HCT116 (cell line): ENCODE measurements at places on chromosomes 3 and 15.

DNA sequence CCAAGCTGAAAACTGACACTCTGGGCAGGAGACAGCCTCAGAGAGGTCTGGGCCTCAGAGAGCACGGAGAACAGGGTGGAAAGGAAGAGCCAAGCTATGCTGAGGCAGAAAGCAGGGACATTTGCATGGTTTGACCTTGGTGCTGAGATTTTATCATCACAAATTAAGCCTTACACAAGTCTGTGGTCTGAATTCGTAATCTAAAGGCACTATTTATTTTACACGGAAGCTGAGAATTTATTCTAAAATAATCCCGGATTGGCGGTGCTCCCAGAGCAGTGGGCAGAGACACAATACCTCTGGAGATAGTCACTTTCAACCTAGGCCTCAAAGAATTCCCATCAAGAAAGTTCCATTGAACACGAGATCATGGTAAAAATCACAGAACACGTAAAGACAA lies 47.5 kb downstream of the CFAP92 start:
- no peak for DNase-seq

DNA sequence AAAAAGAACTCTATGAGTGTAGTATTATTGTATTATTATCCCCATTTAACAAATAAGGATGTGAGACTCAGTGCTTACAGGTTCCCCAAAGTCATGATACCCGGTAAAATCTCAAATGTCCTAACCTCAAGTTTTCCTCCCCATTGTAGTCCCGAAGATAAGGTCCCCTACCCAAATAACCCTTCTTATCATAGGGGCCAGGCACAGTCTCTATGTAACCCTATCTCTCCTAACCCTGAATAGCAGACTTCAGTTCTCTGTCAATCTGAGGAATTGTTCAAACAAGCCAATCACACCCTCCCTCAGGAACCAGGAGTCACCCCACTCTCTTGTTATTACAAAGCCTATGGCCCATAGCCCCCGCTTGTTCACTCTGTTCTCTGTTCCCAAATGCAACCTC lies 10.5 kb upstream of the SUSD5 start:
- DNase-seq: no peak

- peak; percentile 16 for DNase-seq
These were observed 1.1 kb downstream of the VGLL4 start for GRCh38 chr3:11642431-11643191.

GRCh38 chr3:32819551-32820348 lies 2.0 kb downstream of the TRIM71 start:
- no peak for DNase-seq

DNA sequence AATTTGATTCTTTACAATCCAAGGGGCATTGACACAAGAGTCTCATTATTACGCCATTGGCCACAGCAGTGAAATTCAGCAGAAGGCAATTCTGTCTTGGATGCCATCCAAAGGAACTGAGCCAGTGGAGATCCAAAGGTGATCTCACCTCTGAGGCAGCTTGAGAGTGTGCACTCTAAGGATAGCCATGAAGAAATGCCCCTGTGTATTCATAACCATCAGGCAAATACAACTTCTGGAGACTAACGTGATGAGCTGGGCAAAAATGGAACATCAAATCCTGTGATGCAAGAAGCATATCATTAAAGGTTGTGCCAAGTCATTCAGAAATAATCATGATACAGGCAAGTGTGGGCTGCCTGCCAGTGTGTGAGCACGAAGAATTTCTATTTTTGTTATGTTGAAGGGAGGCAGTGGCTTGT lies 41.4 kb downstream of the ROBO2 start:
- DNase-seq: no peak

GRCh38 chr3:126415661-126416591 lies 21.2 kb downstream of the CFAP100 start:
- DNase-seq: no peak

- no peak for DNase-seq
These were observed 46.3 kb downstream of the EBLN2 start for GRCh38 chr3:73107676-73108187.

DNA sequence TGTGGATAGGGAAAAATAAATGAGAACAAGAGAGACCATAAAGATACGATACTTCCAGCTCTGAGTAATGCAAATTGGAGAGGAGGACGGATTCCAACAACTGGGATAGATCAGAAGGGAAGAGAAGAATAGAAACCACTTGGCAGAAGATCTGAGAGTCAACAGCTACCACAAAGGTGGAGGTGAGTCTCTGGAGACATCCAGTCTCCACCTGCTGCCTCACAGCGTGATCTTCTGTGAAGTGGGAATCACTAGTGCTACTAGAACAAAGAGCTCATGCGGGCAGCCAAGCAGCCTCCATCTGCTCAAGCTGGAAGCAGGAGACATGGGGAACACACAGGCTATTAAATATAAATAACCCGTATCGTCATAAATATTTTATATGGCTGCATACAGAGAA lies 558.5 kb upstream of the CFAP20DC start:
- no peak for DNase-seq

- DNase-seq: no peak
These were observed 25.4 kb downstream of the COMMD2 start for GRCh38 chr3:149726716-149727407.

DNA sequence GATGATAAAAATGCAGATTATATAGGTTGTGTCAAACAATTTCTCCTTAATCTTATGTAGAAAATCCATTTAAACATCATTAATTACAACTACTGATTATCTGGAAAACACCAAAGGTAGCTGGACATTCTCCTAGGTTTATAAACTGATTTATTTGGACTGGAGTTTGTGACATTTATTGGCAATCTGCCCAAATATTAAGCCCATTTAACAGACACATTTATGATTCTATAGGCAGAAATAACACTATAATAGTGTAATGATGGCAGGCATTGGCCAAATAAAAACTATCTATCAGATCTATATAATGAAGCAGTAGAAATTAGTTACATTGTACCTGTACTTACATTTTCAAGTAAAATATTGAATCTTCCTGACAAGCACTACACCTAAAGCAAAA lies 117.8 kb downstream of the TFDP2 start:
- DNase-seq: no peak

DNA sequence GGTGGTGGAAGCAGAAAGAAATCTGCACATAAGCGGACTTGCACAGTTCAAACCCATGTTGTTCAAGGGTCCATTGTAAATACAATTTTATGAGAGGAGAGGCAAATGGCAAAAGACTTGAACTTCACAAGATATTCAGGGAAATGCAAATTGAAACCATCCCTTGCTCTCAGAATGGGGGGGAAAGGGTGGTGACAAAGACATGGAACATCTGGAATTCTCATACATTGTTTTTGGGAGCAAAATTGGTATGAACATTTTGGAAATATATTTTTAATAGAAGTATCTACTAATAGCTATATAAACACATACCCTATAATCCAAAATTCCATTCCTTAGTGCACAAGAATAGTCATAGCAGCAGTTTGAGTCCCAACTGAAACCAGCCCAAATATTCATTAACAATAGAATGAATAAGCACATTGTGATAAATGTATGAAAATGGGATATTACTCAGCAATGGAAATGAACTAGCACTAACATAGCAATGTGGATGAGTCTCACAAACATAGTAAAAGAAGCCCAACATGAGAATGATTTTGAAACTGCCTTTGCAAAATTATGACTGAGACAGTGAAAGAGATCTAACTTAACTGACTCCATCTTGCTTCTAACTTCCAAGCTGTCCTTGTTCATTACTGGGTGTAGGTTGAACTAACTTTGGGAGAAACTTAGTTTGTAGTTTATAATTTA lies 77.2 kb downstream of the CD200R1L start:
- no peak for DNase-seq

DNA sequence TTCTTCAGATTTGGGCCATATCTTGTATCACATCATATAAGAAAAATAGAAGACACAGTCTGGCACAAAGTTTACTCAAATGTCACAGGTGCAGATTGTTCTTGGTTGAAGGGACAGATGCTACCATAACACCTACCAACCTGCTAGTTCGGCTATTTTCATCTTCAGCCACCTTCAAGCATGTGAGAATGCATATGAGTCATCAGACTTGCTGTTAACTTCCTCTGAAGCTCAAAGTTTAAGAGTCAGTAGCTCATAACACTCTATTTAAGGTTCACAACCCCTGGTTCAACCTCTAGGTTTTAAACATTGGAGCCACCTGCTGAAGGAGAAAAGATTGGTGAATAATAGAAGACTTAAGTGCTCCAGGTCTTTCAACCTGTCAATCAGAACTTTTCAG lies 522.8 kb downstream of the NLGN1 start:
- no peak for DNase-seq

GRCh38 chr15:74127954-74128784 lies 2.2 kb upstream of the ISLR2 start:
- DNase-seq: no peak

DNA sequence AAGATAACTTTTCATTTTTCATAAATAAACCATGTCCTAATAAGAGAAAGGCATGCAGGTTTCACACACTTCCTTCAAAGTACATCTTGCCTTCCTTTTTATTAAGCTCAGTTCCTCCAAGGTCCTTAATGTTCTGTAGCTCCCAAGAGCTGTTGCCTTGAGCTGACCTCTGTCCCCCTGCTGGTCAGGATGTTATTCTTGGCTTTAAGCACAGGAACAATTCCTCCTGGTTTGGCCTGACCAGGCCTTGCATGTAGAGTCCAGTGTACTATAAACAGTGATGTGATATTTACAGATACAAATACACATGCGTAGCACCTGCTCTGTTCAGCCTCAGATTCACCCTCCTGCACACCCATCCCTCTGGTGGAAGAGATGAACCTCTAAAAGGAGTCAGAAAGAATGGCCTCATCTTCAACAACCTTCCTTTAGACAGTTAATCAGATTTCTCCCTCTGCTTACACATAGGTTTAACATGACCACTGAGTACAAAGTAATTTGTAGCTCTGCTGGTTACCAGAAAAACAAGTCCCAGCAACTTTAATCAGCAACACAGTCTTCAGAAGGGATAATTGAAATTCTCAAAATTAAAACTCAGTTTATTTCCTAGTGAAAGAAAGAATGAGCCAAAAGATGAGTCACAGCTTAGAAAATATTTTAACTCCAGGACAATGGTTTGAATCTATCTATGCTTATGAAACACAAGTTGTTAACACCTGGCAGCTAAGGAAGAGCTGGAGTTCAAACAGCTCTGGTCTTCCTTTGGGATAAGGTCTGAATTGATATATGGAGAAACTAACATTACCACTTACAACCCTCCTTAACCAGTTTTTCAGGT lies 46.5 kb downstream of the PTPN9 start:
- peak; percentile 49 for DNase-seq

GRCh38 chr3:124701687-124702086 lies 28.6 kb upstream of the UMPS start:
- no peak for DNase-seq

GRCh38 chr3:193270451-193270850 lies 29.4 kb downstream of the PLAAT1 start:
- DNase-seq: no peak

DNA sequence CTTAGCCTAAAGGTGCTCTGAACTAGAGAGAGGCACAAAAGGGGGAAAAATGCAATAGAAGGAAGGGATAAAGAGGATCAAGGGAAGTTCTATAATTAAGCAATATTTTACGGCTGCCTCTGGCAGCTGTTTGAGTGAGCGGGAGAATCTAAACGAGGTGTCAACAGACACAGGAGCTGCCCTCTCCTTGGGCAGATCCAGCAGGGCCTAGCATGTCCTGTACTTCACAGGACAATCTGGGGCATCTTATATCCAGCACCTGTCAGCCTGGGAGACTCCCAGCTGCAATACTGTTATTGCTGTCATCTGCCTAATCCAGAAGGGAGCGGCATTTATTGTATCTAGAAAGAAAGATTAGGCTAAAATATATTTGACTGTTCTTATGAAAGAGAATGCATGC lies 68.9 kb downstream of the WWTR1 start:
- no peak for DNase-seq

GRCh38 chr3:197686899-197687298 lies 49.8 kb downstream of the RUBCN start:
- no peak for DNase-seq

GRCh38 chr3:123015596-123015995 lies 12.0 kb downstream of the SEMA5B start:
- DNase-seq: no peak

DNA sequence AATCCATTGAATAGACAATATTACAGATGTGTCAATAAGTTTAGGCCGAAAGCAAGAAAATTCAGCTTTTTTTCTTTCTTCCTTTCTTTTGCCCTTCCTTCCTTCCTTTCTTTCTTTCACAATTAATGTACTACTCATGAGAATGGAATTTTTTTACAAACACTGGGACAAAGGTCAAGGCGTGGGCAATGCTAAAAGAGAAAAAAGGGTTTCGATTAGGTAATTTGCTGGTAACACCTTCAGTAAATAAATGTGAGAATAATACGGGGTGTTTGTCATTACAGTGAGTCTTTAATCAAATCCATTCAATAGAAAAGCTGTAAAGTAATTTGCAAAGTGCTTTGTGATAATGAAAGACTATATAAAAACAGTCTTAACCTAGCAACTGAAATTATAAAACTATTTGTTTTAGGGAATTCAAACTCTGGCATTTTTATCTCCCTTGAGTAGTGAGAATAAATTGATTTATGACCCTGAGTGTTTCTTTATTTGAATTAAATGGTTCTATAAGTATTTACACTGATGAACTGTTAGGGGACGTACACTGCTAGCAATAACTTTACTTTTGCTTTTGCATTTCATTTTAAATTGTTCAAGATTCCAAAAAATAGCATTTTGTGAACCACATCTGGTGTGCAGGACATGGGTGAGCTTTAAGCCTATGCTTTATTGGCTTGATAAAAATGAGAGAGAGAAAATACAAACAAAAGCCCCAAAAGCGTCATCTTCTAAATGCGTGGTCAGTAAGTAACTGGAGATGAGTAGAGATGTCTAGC lies 104.2 kb upstream of the THRB start:
- DNase-seq: no peak

- DNase-seq: no peak
These were observed 11.7 kb downstream of the FRMD5 start for GRCh38 chr15:44183363-44183762.

DNA sequence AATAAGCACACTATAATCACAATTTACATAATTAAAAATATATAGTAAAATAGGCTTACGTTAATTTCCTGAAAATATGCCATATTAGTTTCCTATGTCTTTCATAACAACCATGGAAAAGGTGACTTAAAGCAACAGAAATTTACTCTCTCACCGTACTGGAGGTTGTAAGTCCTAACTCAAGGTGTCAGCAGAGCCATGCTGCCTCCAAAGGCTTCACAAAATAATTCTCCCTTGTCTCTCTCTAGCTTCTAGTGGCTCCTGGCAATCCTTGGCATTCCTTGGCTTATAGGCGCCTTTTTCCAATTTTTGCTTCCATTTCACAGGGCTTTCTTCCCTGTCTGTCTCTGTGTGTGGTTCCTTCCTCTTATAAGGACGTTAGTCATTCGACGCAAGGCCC lies 7.6 kb downstream of the SI start:
- no peak for DNase-seq

DNA sequence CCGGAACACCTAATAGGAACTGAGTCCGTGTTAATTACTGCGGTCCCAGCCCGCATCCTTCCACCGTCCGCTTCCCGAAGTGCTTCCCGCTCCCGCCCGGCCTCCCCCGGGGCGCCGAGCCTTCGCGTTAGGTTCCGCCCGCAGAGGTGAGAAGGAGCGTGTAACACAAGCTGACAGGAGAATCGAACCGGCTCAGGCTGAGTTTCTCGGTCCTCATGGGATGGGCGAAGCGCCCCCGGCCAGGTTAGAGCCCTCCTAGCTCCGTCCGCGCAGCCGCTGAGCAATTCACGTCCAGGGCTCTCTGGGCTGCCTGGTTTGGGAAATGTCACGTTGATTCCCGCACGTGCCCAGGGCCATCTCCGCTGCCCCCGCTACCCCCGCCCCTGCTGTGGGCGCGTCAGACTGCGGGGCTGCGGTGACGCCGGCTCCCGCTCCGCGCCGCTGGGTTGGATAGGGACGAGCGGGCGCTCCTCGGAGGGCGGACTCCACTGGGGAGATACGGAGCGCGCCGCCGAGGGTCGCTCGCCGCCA lies 954 bp downstream of the CLDN11 start:
- no peak for DNase-seq
